ENCODE measurements at places on chromosomes 1 and 21.
A peak's percentile ranks its signal among the peaks of the same experiment; 100 is the strongest.

GRCh38 chr1:195511501-195511900 lies 1096.7 kb downstream of the KCNT2 start:
- DNase-seq = no peak

DNA sequence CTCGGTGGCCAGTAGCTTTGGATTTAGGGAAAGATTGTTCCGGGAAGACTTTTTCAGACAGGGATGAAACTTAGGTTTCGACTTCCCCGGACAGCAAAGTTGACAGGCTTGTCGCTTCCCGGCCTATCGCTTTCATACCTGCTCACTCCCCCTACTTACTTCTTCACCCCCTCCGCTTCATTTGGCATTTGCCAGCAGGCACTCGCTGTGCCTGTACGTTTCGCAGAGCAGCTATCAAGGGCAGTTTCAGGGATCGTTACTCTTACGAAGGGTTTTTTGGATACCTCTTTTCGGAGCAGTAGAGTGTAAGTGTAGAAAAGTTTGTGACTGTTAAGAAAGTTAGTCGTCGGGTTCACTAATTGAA lies 393 bp downstream of the BLZF1 start:
- DNase-seq = no peak

GRCh38 chr1:242187171-242187570 lies 188.3 kb upstream of the MAP1LC3C start:
- no peak for DNase-seq

DNA sequence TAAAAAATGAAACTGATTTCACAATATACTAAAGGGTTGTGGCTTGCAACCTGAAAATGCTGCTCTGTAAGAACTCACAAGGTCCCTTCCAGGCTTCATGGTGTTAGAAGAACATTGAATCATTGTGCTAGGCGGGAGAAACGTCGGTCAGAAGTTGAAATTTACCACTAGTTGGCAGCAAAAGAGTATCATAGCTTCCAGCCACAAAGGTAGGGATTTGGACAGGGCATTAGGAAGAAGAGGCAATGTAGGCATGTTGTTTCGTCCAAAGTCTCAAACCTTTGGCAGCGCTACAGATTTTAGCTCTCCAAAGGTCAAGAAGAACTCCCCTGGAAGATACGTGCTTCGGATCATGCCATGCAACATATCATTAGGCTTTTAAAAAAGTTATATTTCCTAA lies 62.5 kb upstream of the ZP4 start:
- no peak for DNase-seq

- no peak for DNase-seq
These were observed 1.9 kb downstream of the GIPC2 start for GRCh38 chr1:78047631-78048030.

- peak; percentile 15 for DNase-seq
These were observed 2.9 kb downstream of the C1QA start for GRCh38 chr1:22639286-22639685.

- DNase-seq = no peak
These were observed 91.6 kb downstream of the TBX19 start for GRCh38 chr1:168372307-168372706.

DNA sequence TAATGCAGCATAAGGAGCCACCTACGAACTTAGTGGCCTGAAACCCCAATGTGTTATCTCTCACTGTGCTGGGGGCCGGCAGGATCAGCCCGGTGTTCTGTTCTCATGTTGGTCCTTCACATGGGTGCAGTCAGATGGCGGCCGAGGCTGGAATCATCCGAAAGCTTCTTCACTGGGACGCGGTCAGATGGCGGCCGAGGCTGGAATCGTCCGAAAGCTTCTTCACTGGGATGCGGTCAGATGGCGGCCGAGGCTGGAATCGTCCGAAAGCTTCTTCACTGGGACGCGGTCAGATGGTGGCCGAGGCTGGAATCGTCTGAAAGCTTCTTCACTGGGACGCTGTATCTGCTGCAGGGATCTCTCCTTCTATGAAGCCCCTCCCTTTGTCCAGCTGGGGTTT lies 12.6 kb upstream of the PCBP3 start:
- DNase-seq = no peak

DNA sequence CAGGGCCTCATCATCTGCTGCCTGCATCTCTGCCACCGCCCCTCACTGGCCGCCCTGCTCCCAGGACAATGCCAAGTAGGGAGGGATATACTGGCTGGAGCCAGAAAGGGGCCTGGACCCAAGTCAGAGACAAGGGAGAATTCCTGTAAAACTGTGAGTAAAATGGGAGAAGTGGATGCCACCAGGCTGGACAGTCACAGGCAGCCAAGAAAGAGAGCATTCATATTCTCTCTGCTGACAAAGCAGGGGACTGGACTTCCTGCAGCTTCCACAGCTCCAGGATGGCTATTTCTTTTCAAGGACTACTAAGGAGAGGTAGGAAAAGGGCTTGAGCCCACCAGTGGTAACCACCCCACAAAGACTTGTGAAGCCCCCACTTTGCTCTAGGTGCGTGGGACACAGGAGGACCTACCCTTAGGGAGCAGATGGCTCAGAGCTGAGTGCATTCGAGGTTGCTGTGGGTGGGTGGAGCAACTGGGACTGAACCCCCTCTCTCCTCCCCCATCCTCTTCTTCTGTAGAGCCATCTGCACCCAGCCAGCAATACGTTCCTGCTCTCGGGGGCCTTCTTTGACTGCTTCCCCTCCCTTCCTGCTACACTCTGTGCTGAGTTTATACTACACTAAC lies 57.5 kb downstream of the GLIS1 start:
- DNase-seq = no peak

GRCh38 chr1:10969267-10969970 lies 43.0 kb upstream of the TARDBP start:
- DNase-seq = no peak

DNA sequence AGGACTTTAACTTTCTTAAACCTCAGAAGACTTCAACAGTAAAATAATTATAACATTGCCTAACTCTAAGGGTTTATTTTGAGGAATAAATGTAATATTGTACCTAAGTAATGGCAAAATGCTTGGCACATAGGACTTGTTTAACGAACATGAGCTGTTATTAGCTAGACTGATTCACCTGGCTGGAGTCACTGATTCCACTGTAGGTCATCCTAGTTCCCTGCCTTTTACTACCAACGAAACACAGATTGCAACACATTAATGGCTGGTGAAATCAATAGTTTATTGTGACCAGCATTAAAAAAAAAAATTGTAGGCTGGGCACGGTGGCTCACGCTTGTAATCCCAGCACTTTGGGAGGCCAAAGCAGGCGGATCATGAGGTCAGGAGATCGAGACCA lies 45.5 kb upstream of the ATP5PO start:
- DNase-seq = no peak

DNA sequence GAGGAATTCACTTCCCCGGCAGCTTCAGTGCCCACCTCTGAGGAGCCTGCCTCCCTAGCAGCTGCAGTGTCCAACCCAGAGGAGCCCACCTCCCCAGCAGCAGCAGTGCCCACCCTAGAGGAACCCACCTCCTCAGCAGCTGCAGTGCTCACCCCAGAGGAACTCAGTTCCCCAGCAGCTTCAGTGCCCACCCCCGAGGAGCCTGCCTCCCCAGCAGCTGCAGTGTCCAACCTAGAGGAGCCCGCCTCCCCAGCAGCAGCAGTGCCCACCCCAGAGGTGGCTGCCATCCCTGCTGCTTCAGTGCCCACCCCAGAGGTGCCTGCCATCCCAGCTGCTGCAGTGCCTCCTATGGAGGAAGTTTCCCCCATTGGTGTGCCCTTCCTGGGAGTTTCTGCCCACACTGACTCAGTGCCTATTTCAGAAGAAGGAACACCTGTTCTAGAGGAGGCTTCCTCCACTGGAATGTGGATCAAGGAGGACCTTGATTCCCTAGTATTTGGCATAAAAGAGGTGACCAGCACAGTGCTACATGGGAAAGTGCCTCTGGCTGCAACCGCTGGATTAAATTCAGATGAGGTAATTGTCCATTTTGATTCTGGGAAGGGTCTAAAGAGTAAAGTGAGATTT lies 77.4 kb upstream of the BMP8A start:
- no peak for DNase-seq

Data from fibroblast of pulmonary artery (primary cell).